ENCODE measurements at places on chromosomes 6 and 20. TPM values are rescaled to one million over a fixed set of nuclear protein-coding genes. Genes with fewer than 3 reads are reported as not detected.
A peak's percentile ranks its signal among the peaks of the same experiment; 100 is the strongest.

- DNase-seq = no peak
Observed at GRCh38 chr6:2973676-2974075, 2.3 kb upstream of the SERPINB6 start.

DNA sequence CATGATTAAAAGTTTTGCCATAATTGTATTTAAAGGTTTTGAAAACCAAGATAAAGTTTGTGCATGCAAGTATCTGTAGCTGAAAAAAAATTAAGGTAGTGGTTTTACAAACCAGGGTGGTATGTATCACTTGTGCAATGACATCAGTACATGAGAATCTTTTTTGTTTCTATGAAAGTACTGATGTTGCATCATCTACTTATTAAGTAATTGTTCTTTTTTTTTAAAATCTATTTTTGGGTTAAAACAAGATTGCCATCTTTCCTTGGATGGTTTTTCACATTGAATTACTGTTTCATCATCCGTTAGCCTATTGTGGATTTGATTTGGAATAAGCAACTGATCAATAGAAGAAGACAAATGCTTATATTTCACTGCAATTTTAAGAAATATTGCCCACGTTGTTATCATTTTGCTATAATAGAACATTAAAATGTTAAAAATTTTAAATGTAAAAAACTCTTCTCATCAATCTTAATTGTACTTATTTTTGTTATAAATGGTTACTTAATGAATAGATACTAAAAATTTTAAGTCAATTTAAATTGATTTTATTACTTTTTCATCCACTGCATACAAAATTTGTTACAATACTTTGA, 39.8 kb upstream of the TAGAP start:
- no peak for DNase-seq

GRCh38 chr6:56752009-56752408, 109.3 kb upstream of the DST start:
- no peak for DNase-seq

- no peak for DNase-seq
Observed at GRCh38 chr6:103522045-103522444, 1337.7 kb downstream of the HACE1 start.

DNA sequence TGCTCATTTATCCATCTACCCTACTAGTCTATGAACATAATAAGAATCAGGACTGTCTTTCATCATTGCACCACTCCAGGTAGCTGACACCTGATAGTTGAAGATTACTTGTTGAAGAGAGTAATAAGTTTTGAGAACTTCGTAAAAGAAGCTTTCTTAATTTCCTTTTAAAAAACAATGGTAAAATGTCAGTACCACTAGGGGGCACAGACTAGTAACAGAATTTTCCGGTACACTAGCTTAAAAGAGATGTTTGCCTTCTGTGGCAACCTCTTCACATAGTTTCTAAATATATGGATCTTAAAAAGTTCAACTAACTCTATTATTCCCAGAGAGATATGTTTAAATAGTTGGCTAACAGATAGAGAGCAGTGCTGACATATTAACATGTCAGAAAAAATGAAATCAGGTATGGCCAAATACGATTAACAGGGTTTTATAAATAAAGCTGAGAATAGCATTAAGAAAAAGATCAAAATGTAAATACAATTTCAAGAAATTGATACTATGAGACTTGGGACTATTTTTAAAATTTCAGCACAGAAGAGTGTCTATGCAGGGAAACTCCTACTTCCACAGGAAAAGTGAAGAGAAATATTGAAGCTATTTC, 5.4 kb upstream of the KCNQ5 start:
- no peak for DNase-seq

GRCh38 chr20:11529047-11529446, 388.6 kb upstream of the BTBD3 start:
- no peak for DNase-seq

DNA sequence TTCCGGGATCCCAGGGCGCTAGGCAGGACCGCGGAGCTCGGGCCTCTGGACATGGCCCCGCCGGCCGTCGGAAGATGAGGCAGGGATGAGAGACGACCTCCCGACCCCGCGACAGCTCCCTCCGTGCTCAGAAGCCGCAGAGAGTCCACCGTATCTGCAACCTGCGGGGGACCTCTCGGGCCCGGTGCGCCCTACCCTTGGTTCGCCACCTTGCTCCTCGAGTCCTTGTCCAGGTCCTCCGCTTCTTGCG, 301 bp downstream of the PPP1R3D start:
- peak; percentile 44 for DNase-seq

GRCh38 chr6:131955876-131956275, 4.7 kb upstream of the CCN2 start:
- no peak for DNase-seq

GRCh38 chr20:62464425-62464770, 11.4 kb downstream of the GATA5 start:
- DNase-seq = no peak

The TP53TG5 gene
- not detected for total RNA-seq

The BTNL2 gene
- total RNA-seq = not detected

The MTHFD1L gene
- 35.9 TPM for total RNA-seq
